Jurkat, Clone E6-1 (cell line): ENCODE measurements at places on chromosomes 3 and 15.
A peak's percentile ranks its signal among the peaks of the same experiment; 100 is the strongest.

DNA sequence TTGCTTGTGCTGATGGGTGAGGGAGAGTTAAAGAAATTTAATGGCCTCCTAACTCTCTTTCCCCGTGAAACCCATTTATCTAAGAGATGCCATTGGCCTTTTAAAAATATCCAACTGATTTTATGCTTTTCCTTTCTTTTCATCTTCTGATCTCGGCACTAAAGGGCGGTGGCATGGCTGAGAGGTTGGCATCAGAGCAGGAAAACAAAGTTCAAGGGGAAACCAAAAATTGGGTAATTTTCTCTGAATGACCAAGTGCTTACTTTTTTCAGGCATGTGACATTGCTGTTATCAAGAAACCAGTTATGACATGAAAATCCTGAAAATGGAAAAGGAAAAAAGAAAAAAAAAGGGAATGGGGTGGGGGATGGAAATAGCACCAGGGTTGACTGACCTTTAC lies 3.2 kb downstream of the CGNL1 start:
- no peak for DNase-seq

DNA sequence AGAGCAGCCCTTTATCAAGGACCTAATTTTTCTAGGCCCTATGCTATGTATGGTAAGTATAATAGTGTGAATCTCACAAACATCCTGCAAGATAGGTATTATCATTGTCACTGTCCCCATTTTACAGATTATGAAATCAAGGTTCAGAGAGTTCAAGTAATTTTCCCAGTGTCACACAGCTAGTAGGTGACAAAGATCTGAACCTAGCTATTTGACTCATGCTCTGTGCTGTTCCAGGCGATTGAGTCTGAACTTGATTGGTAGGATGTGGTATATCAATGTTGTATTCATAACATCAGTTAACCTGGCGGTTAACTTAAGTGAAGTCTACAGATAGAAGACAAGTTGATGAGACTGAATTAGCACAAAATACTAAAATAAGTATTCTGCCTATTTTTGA lies 229.9 kb downstream of the CHST2 start:
- DNase-seq, result no peak

GRCh38 chr3:83670416-83670815 lies 1288.4 kb upstream of the CADM2 start:
- DNase-seq, result no peak

GRCh38 chr3:2465842-2466241 lies 367.2 kb downstream of the CNTN4 start:
- DNase-seq, result no peak

DNA sequence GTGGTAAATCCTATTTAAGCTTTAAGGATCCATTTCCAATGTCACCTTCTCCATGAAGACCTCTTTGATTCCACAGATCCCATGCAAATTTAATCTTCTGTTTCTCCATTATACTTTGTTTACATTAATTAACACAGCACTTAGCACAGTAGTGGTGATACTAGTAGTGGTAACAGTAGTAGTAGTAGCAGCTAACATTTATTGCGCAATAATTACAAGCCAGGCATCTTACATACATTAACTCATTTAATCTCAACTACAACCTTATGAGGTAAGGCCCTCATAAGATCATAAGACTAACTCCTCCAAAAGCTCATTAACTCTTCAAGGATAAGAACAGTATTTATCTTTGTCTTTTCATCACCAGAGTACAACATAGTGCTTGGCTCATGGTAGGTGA lies 54.8 kb upstream of the FSIP1 start:
- DNase-seq, result no peak

GRCh38 chr15:88835646-88836045 lies 32.4 kb downstream of the ACAN start:
- DNase-seq, result no peak

DNA sequence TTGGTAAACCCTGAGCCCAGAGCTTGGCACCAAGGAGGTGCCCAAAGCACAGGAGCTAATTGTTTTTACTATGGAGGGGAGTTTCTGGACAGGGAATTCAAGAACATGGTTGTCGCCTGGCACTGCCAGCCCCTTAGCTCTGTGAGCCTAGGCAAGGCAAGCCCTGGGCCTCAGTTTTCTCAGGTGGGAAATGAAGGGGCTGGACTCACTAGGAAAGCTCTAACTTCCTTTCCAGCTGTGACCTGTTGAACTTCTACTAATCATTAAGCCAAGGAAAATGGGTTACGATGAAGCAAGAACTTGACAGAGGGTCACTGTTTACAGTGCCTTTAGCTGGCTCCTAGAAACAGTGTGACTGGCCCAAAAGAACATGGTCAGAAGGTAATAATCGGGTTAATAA lies 277.2 kb downstream of the SHQ1 start:
- no peak for DNase-seq

DNA sequence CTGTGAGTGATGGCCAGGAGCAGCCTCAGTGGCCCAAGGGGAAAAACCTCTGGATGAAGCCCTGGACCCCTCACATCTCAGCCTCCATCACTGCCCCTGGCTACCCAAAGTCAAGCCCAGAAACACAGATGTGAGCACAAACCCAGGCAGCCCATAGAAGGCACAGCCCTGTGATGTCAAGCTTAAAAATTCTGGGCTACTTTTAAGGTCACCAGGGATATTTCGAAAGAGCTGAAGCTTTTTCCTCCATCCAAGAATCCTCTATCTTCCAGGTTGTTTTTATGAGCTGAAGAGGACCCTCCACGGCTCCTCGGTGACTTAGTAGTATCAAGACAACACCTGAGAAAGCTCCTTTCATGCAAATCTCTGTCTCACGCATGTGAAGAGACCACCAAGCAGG lies 11.5 kb downstream of the LIPC start:
- DNase-seq, result no peak

DNA sequence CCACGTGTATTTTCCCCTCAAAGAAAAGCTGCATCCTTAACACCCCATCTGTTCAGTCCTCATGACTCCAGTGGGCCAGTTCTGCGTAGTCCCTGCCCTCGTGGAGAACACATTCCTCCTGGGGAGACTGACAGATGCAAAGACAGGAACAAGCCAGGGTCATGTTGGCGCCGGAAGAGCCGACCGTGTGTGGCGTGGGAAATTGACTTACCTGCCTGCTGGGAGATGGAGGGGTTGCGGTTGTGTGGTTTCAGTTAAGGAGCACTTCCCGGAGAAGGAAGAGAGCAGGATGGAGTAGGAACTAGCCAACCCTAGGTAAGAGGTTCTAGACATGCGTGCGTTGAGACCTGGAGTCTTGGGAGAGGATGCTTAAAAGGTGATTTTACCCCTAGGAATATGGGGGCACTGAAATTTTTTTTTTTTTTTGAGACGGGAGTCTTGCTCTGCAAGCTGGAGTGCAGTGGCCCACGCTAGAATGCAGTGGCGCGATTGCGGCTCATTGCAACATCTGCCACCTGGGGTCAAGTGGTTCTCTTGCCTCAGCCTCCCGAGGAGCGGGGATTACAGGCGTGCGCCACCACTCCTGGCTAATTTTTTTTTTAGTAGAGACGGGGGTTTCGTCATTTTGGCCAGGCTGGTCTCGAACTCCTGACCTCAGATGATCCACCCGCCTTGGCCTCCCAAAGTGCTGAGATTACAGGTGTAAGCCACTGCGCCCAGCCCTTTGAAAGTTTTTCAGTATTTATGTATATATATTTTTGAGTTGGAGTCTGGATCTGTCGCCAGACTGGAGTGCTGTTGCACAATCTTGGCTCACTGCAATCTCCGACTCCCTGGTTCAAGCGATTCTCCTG lies 1.4 kb downstream of the VHL start:
- DNase-seq, result peak; percentile 67

- no peak for DNase-seq
Observed at GRCh38 chr3:52032702-52033408, 23.5 kb downstream of the DUSP7 start.

DNA sequence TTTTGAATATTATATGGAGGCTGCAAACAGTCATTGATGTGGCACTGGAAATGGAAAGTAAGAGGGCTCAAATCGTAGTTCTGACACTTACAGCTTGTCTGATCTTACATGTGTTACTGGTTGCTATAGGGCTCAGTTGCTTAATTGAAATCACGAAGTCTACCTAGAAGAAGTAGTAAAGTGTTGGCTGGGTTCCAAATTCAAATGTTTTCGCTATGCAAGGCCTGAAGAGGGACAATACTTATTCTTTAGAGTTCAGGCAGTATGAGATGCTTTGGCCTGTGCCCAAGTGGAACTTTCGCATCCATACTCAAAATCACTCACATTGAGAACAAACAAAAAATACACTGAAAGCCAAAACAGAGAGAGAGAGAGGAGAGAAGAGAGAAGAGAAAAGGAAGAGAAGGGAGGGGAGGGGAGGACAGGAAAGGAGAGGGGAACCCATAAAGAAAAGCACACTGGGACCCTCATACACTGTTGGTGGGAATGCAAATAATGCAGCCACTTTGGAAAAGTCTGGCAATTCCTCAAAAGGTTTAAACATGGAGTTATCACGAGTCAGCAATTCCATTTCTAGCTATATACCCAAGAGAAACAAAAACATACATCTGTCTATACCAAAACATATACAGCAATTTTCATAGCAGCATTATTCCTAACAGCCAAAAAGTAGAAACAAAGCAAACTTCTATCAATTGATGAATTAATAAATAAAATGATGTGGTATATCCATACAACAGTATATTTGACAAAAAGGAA lies 2.9 kb upstream of the FXR1 start:
- no peak for DNase-seq
